Uterus (tissue), 4 donors: ENCODE measurements at places on chromosomes 1 and 21.

GRCh38 chr1:179824265-179824664, 53.3 kb downstream of the TOR1AIP2 start:
- no peak for DNase-seq

DNA sequence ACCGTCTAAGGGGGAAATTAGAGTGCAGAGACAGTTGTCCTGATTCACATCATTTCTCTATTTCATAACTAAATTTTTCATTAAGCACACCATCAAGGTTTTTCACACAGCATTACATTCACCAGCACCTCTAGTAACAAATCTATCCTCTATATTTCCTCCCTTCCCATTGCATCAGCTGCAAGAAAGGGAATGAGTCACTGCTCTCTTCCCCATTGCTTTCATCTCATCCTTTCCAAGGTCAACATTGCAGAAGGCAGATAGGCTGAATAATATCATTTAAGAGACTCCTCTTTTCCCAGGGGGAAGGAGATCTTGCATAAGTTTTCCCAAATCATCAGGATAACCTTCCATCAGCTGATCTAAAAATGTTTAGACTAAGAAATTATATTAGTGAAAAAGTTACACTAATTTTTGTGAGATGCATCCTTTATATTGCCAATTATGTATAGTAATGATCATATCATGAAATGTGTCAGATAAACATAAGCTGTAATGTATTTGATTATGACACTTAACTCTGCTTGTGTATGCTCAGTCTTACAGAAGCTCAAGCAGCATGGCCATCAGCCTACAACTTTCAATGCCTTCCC, 4.3 kb downstream of the INTS7 start:
- no peak for DNase-seq

- DNase-seq, result no peak
Measured at GRCh38 chr1:1128454-1129139, 12.7 kb upstream of the C1orf159 start.

GRCh38 chr1:101122452-101123166, 97.0 kb upstream of the DPH5 start:
- no peak for DNase-seq

GRCh38 chr1:28027238-28027637, 61.2 kb downstream of the EYA3 start:
- no peak for DNase-seq

GRCh38 chr1:5903680-5904079, 88.5 kb downstream of the NPHP4 start:
- no peak for DNase-seq

- DNase-seq, result no peak
Measured at GRCh38 chr1:57209495-57209894, 214.4 kb downstream of the DAB1 start.

GRCh38 chr1:107318932-107319331, 178.1 kb downstream of the NTNG1 start:
- DNase-seq, result no peak

- no peak for DNase-seq
Measured at GRCh38 chr21:27572696-27573095, 605.8 kb upstream of the ADAMTS5 start.

- no peak for DNase-seq
Measured at GRCh38 chr1:245437369-245438062, 282.7 kb downstream of the KIF26B start.

GRCh38 chr1:197213193-197213592, 54.9 kb upstream of the CRB1 start:
- DNase-seq, result no peak

DNA sequence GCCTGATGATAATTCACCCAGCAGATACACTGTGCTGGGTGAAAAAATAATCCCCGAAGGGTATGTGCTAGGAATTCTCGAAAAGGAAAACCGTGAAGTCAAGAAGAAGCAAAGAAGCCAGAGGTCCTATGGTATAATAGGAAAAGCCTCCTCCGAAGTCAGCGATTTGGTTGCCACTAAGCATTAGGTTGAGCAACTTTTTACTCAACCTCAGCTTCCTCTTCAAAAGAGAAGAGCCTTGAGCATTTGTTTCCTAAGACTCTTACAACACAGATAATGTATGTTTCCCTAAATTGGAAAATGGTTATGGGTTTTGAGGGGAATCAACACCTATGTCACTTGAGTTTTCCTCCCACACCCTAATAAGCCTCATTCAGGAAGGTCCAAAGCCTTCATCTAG, 21.3 kb upstream of the MNDA start:
- DNase-seq, result no peak

DNA sequence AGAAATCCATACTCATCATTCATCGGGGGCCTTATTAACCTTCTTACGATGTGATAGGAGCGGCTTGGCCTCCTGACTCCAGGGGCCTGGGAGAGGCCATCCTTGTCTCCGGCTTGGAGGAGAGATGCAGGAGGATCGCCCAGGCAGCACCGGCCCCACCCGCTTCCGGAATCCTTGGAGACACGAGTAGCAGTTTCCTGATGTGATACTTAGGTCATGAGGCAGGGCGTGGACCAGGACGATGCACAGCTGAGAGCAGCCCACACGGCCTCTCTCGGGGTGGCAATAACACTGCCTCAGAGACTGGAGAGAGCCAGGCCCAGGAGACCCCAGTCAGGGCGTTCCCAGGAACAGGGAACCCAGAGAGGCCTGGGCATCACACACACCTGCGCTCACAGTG, 163.6 kb upstream of the ARHGEF16 start:
- no peak for DNase-seq

DNA sequence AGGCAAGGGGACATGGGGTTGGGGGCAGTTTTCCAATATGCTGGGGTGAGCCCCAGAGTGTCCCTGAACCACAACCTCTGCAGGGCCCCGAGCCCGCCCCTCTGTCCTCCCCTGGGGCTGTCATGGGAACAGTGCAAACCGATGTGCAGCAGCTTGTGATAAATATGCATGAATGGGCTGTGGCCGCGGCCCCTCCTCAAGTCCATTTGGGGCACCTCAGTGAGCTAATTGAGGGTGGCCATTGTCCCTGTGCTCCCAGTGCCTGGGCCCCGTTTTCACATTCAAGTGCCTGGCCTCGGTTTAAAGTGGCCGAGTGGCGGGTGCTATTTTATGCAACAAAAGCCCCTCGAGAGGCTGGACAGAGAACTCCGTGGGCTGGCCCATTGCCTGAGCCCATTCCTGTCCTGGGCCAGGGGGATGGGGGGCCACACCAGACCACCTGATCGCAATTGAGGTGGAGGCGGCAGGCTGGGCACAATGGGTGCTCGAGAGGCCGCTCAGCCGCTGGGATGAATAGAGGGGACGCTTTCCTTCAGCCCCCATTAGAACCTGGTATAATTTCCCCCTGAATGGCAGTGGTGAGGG, 193.7 kb downstream of the FOXD2 start:
- DNase-seq, result no peak

DNA sequence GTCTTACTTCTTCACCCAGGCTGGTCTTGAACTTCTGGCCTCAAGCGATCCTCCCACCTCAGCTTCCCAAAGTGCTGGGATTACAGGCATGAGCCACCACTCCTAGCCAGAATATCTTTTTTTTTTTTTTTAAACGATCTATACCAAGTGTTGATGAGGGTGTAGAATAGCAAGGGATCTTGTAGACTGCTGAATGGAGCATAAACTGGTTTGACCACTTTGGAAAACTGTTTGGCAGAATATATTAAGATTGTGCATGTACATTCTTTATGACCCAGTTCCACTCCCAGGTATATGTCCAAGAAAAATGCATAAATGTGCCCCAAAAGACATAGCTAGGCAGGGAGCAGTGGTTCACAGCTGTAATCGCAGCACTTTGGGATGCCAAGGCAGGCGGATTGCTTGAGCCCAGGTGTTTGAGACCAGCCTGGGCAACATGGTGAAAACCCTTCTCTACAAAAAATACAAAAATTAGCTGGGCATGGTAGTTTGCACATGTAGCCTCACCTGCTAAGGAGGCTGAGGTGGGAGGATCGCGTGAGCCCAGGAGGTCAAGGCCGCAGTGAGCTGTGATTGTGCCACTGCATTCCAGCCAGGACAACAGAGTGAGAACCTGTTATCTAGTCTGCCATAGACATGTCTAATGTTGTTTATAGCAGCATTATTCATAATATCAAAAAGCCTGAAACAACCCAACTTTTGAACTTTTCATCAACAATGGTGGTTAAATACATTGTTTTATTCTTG, 184.0 kb downstream of the VPS13D start:
- DNase-seq, result no peak

- DNase-seq, result no peak
Measured at GRCh38 chr1:178495158-178495557, 1.6 kb downstream of the CLEC20A start.
